Keratinocyte (primary cell): ENCODE measurements at places on chromosomes 13 and 19. TPM values are rescaled to one million over a fixed set of nuclear protein-coding genes. Genes with fewer than 3 reads are reported as not detected.

- no peak for DNase-seq
These were observed 629 bp upstream of the LRRC63 start for GRCh38 chr13:46211116-46211482.

DNA sequence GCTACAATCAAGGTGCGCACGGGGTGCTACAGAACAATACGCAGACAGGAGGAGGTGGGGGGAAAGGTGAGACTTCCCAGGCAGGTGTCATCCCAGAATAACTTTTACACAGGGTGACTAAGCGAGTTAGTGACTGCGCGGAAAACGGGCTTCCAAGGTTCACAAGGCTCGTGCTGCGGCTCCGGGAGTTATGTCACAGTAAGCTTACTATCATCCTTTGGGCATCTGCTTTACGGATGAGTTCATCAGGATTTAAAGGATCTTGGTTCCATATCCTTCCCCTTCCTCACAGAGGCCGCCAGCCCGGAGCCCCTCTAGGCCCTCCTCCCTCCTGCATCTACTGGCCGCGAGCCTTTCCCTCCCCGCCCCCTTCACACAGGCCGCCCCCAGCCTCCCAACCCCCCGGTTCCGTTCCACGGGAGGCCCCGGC is 474 bp upstream of the IFT88 start:
- DNase-seq, result no peak

GRCh38 chr19:54463531-54464043 is at the start of gene LENG9:
Gene LENG9, minus strand, starts transcription at chr19:54463778. Its CDS starts 252 bp downstream, at chr19:54463526.
- DNase-seq, result no peak

- DNase-seq, result no peak
These were observed 55.0 kb downstream of the MRPL57 start for GRCh38 chr13:21231426-21231940.

The ZNF541 gene
- not detected in 3 replicates for polyA plus RNA-seq

The NRTN gene
- not detected in 3 replicates for polyA plus RNA-seq

- no peak for DNase-seq
These were observed 158.4 kb upstream of the CSNK1A1L start for GRCh38 chr13:37263871-37264270.

DNA sequence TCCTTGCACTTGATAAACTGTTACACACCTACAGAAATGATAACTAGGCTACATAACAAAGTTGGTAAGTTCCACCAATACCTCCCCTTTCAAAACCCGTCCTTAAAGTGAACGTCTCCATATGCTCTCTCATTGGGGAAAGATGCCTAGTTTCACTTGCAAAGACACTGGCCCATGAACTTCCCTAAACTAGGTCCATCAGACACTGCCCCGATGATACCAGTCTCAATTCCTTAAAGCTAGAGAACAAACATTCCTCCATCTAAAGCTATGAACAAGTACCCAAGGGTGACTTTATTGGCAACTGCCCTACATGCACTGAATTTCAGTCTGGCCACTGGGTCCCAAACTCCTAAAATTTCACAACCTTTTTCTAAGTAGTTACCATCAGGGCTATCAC is 39.9 kb downstream of the FOXO1 start:
- no peak for DNase-seq

The GPR12 gene
- 0.04 TPM in 1 of 3 replicates, not detected in the others for polyA plus RNA-seq

The PTH2 gene
- polyA plus RNA-seq, result not detected in 3 replicates

The LGALS7B gene
- polyA plus RNA-seq, result 1,330 to 7,133 TPM (median 1,668 TPM) in 3 replicates

DNA sequence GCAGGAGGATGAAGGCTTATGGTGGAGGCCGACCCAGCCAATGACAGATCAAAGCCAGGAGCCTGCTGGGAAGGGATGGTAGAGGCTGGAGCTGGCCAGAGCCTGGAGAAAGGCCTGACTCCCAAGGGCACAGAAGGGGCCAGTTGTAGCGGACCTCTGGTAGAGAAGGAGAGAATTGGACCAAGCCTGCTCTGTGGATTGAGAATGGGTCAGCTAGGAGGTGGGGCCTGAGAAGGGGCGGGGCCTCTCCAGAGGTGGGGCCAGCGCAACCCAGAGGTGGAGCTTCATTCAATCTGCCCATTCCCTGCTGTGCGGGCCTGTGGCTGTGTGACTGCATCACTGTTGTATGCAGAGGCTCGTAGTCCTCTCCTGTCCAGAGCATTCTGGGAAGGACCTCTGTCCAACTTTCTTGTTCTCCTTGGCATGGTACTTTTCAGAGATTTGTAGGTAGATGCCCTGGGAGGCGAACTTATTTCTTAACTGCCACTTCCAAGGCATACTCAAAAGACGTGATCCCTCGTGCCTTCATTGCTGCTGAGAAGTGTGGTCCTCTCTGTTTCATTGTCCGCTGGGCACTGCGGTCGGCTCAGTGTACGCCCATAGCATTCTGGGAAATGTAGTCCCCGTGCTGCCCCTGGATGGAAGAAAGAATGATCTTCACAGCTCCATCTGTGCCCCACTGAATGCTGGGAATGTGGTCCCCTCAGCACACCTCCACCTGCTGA is 6.7 kb downstream of the GRIN2D start:
- no peak for DNase-seq
